Stimulated activated CD8-positive, alpha-beta memory T cell treated with anti-CD3 and anti-CD28 coated beads, Interleukin-7, amount 100 ng/mL, for 1 hour (primary cell): ENCODE measurements at places on chromosomes 12 and 14.

DNA sequence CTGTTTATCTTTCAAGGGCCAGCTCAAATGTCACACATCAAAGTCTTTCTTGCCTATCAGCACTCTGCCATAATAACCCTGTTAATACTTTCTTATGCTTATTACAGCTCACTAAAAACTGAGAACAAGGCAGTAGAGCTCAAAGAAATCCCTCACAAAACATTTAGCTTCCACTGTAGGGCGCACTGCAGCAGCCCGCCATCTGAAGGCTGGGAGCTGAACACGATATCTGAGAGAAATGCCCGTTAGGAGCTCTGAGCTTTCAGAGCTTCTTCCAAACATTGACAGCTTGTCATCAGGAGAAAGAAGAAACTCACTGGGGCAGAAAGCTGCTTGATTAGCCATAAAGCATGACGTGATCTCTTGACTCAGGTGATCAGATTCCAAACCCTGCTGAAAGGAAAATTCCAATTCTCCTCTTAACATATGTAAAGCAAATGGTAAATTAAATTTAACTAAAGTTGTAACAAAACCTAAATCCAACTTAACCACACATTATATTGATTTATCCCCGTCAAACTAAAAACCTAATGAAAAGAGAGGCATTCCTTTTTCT, 175.7 kb downstream of the C12orf50 start:
- no peak for DNase-seq

DNA sequence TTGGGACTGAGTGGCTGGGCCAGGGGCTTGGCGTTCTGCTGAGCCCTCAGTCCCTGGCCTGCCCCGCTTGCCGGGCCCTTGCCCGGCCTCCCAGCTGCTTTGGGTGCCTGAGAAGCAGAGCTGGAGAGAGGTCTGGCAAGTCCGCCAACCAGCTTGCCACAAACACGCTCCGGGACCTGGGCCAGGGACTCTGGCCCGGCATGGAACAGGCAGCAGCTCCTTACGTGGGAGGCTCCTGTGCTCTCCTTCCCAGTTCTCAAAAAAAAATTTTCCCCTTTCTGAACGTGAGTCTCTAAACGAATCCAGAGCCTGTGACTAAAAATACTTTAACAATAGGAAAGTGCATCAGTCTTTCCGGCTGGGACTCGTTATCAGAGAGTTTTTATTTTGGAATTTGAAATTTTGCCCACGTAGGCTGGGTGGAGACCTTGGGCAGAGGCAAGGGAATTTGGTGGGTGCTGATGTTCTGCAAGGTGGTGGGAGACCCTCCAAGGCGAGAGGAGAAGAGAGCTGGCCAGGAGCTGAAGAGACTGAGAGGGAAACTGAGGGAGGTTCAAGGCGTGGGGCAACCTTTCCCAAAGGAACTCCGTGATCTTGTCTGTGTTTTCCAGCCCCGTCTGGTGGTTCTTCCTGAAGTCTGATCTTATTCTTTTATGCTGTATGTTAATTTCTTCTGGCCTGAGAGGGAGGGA, 6.8 kb upstream of the NR4A1 start:
- DNase-seq = no peak

DNA sequence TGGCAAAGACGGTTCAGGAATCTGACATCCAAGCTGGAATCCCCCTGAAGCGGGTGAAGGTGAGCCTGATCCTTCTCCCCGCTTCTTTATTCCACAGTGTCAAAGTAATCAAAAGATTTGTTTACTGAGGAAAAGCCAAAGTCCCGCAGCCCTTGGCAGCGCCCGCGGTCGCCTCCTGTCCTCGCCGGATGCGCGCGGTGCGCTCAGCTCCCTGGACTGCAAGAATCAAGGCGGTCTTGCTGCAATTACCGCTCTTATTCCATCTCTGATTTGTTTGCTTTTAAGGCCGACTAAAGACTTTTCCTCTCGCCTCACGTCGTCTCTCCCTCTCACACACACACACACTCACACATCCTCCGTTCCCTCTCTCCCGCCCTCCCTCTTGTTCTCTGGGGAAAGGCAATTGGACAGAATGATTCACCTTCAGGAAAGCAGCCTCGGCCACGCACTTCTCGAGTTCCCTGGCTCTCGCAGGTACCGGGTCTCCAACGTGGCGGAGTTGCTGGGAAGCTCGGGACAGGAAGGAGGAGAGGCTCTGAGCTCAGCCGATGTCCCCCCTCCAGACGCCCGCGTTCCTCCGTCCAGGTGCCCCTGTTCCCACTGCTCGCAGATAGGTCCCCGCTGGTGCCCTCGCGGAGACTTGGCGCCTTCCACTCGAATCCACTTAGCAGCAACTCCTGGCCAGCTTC, 68.6 kb upstream of the USP15 start:
- DNase-seq = no peak

GRCh38 chr12:106840243-106840642, 65.8 kb downstream of the RIC8B start:
- no peak for DNase-seq

GRCh38 chr14:96583569-96584041, 81.4 kb downstream of the PAPOLA start:
- DNase-seq = no peak

GRCh38 chr14:103867523-103867953, 20.2 kb upstream of the PPP1R13B start:
- no peak for DNase-seq

DNA sequence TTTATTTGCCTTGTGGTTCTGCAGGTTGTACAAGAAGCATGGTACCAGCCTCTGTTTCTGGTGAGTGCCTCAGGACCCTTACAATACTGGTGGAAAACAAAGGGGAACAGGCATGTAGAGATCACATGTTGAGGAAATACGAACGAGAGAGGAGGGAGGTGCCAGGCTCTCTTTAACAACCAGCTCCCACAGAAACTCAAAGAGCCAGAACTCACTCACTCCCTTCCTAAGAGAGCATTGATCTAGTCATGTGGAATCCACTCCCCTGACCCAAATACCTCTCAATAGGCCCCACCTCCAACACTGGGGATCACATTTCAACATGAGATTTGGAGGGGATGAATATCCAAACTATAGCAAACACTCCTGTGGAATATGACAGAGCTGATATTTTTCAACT, 938.0 kb downstream of the GALC start:
- no peak for DNase-seq

DNA sequence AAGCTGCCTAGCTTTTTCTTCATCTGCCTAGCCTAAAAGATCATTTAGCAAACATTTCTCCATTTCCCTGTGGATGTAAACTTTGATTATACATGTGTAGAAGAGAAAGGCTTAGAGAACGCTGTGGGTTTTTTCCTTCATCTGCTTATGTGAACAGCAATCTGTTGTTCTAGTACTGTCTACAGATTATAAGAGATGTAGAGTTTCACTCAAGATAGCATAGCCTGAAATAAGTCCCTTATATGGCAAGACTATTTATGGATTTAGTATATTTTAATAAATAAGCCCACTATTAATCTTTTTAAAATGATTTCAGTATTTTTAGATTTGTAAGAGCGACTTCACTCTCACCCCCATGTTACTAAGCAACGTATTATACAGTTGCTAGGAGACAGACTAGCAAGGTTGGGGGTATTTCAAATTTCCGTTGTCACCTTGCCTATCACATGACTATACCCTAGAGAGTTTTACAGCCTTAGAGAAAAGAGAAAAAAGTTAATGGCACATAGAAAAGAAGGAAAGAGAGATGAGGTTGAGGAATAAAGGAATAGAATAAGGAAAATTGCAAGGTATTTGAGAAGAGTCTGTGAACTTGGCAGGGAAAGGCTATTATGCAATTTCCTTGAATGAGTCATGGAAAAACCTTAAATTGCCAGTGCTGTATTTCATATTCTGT, 12.2 kb upstream of the TUBA1A start:
- no peak for DNase-seq

- DNase-seq = no peak
Observed at GRCh38 chr14:44477953-44478352, 29.1 kb downstream of the FSCB start.

- DNase-seq = no peak
Observed at GRCh38 chr12:45435945-45436710, 220.2 kb downstream of the ANO6 start.

GRCh38 chr12:1351926-1352325, 242.5 kb downstream of the FBXL14 start:
- no peak for DNase-seq

- DNase-seq = no peak
Observed at GRCh38 chr12:69099201-69099837, 140.1 kb upstream of the CPSF6 start.

- no peak for DNase-seq
Observed at GRCh38 chr14:23933108-23933741, 20.3 kb upstream of the DHRS4 start.
